ENCODE measurements at places on chromosomes 13 and 19.

DNA sequence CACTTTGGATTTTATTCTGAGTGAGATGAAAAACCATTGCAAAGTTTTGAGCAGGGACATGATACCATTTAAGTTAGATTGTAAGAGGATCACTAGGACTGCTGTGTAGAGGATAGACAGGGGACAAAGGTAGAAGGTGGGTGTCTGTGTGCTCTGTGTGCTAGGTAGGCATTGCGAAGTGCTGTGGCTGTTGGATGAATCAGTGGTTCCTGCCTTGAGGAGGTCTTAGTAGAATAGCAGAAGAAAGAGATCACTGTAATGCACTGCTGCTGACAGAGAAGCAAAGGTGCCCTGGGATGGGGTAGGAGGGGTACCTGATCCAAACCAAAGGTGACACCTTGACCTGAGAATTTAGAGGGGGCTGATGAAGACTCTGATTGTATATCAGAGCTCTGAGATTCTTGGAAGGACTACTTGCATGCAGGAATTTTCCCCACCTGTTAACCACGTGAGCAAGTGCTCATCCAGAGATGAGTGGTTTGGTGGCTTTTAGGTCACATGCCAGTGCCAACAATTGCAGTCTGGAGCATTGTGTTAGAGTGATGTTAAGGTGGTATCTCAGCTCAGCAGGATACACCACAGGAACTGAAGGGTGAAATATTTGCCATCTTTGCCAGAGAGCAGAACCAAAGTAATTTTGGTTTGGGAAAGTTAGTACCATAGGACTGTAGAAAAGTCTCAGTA lies 10.8 kb downstream of the WASF3 start:
- DNase-seq = no peak

GRCh38 chr13:110128546-110128945 lies 178.4 kb downstream of the COL4A1 start:
- no peak for DNase-seq

DNA sequence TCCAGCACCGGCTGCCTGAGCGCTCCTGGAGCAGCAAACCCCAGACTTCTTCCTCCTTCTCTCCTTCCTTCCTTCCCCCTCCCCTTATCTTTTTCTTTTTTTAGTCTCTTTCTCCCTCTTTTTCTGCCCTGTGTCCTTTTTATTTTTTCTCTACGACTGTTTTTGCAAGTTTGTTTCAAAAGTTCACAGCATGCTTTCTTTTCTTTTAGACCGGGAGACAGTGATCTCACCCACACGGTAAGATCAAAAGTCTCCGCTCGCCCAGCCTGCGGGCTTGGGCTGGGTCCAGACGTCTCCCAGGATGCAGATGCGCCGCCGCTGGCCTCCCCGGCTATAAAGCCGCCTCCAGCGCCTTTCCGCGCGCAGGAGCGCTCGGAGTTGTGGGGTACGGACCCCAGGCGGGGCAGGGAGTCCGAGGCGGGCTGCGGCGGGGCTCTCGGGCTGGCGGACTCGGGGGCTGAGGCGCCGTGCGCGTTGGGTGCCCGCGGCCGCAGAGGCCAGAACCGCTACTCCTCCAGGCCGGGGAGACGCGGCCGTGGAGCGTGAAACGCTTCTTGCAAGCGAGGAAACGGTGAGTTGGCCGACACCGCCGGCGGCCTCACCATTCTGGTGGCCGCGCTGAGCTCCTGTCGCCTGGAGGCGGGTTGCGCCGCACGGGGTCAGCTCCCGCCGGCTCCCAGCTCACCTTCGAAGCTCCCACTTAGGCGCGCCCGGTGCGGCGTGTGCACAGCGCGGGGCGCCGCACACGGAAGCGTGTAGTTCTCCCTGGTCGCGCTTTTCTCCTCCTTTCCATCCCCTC lies 2.0 kb upstream of the TSHZ3 start:
- no peak for DNase-seq

GRCh38 chr19:38683393-38684077 lies 36.1 kb downstream of the ACTN4 start:
- DNase-seq = peak; percentile 71

GRCh38 chr13:78241278-78241919 lies 322.8 kb upstream of the EDNRB start:
- peak; percentile 4 for DNase-seq

DNA sequence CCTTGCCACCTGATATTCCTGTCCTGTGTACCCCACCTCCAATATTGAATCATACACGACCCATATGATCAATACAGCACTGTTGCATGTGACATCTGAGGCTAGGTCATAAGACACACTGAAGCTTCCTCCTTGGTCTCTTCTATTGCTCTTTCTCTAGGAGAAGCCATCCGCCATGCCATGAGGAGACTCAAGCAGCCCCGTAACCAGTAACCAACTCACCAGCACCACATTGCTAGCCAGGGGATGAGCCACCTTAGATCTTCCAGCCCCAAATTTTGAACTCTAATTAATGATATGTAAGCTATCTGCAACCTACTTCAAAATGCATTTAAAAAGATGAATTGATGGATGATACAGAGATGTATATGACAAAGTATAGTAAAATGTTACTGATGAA lies 28.6 kb downstream of the ZNF557 start:
- DNase-seq = no peak

DNA sequence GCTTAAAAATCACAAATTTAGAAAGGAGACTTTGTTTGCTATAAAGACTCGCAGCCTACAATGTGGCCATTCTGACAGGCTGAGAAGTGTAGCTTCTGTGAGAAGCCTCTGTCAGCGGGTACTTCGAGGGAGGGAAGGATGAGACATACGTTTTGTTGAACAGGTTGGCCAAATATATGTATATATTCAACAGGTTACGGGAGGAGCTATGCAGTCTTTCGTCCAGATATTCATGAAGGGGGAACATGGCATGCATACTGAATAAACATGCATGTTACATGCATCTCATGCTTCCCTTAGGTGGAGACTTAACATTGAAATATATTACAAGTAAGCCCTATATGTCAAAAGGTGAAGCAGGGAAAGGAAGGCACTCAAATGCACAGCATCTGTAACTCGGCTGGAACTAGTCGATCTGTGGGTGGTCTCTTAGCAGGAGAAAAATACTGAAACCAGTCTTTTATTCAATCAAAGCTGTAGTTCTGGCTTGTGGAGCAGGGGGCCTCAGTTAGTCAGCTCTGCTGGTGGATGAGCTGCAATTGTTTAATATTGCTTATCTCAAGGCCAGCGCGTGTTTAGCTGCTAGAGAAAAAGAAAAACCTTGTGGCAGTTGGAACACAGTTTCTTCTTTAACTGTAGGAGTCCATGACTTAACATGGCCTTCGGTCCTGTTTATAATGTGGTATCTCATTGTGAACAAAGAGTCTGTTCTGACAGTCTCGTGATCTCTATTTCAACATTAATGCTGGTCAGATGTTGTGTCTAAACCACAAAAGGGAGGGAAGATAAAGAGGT lies 94.3 kb downstream of the FAM216B start:
- DNase-seq = no peak

DNA sequence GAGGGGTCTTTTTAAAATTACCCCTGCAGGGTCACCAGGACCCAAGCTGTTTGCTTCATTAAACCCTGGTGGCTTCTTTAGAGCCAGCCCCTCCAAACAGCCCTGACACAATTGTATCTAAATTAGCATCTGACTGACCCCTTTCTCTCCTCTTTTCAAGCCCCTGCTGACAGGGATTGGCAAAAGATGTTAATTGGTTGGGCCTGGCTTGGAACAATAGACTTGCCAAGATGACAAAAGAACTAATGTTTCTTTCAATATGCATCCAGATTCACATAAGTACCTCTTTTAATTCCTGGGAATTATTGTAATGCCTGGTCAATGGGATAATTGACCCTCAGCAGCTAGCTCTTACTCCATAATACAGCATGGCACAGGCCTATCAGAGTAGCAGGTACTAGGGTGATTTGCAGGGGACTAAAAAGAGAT lies 140.8 kb downstream of the SHISA2 start:
- DNase-seq = no peak
